GM23338 (cell line): ENCODE measurements at places on chromosomes 16 and 17. TPM values are rescaled to one million over a fixed set of nuclear protein-coding genes. Genes with fewer than 3 reads are reported as not detected.

RHBDL3 gene
- total RNA-seq = 8.1 and 12.3 TPM in 2 replicates

TEX2 gene
- 13.4 and 17.7 TPM in 2 replicates for total RNA-seq

SRCAP gene
- total RNA-seq = 38.4 and 44.3 TPM in 2 replicates

RAMP2 gene
- total RNA-seq = 2.6 and 8.8 TPM in 2 replicates

KDM6B gene
- 1.4 and 1.8 TPM in 2 replicates for total RNA-seq

CASKIN1 gene
- 2.4 and 6.2 TPM in 2 replicates for total RNA-seq

ROGDI gene
- total RNA-seq = 23.3 and 38.8 TPM in 2 replicates

C16orf96 gene
- 1.2 and 2.2 TPM in 2 replicates for total RNA-seq

TEKT5 gene
- 0.19 and 0.52 TPM in 2 replicates for total RNA-seq

RNF40 gene
- 78.5 and 80.2 TPM in 2 replicates for total RNA-seq

SCNN1G gene
- total RNA-seq = 1.1 and 1.2 TPM in 2 replicates

CPSF4L gene
- not detected in 2 replicates for total RNA-seq

CLUH gene
- total RNA-seq = 86.1 and 90.0 TPM in 2 replicates

CCDC154 gene
- not detected in 2 replicates for total RNA-seq

KRT32 gene
- not detected in 2 replicates for total RNA-seq

ADAMTS18 gene
- 0.90 TPM in 1 of 2 replicates, not detected in the other for total RNA-seq

SLC4A1 gene
- not detected in 2 replicates for total RNA-seq

MYL11 gene
- not detected in 2 replicates for total RNA-seq

ARHGAP44 gene
- 10.1 and 16.4 TPM in 2 replicates for total RNA-seq

CD300LF gene
- total RNA-seq = not detected in 2 replicates

PSMD11 gene
- 132 and 180 TPM in 2 replicates for total RNA-seq

KRT40 gene
- not detected in 2 replicates for total RNA-seq

IRX6 gene
- total RNA-seq = not detected in 2 replicates

MYH2 gene
- 17.9 and 27.7 TPM in 2 replicates for total RNA-seq

TMEM204 gene
- total RNA-seq = 0.14 TPM in 1 of 2 replicates, not detected in the other

ERN2 gene
- 0.97 and 1.1 TPM in 2 replicates for total RNA-seq

KCNJ18 gene
- not detected in 2 replicates for total RNA-seq

COX11 gene
- 54.5 and 56.7 TPM in 2 replicates for total RNA-seq

SNX20 gene
- not detected in 2 replicates for total RNA-seq

NDUFB10 gene
- total RNA-seq = 244 and 280 TPM in 2 replicates

TLCD2 gene
- total RNA-seq = 0.58 and 1.4 TPM in 2 replicates

CHST4 gene
- total RNA-seq = 16.7 and 17.8 TPM in 2 replicates

SRCIN1 gene
- 1.3 and 2.2 TPM in 2 replicates for total RNA-seq

NPIPA3 gene
- 3.7 and 5.7 TPM in 2 replicates for total RNA-seq
